ENCODE measurements at places on chromosomes 12 and 14.

GRCh38 chr14:23571701-23572523 is 4.3 kb upstream of the AP1G2 start:
- no peak for DNase-seq

- no peak for DNase-seq
Observed at GRCh38 chr12:104297477-104298113, 5.9 kb upstream of the EID3 start.

DNA sequence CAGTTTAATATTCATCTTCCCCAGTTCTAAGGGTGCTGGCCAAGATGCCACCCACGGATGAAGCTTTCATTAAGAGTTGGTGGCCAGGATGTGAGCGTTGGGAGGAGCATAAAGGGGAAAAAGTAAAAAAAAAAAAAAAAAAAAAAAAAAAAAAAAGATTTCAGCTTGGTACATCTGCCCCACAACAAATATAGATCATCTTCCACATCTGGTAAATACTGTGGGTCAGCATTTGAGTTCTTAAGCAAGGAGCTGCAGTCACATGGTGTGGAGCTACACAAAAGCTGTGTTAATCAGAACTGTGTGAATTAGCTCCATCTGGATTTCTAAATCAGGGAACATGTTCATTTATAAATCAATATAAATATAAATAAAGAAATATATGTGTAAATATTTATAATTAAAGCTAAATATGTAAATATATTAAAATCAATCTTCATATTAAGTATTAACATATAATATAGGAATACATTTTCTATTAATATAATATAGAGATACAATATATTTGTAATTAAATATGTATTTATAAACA is 262.3 kb downstream of the NUAK1 start:
- no peak for DNase-seq

- DNase-seq: no peak
Observed at GRCh38 chr14:96554315-96554910, 52.2 kb downstream of the PAPOLA start.

GRCh38 chr12:104219361-104219892 is 3.8 kb downstream of the TXNRD1 start:
- no peak for DNase-seq

- DNase-seq: no peak
Observed at GRCh38 chr12:131603939-131604795, 106.7 kb upstream of the SFSWAP start.

DNA sequence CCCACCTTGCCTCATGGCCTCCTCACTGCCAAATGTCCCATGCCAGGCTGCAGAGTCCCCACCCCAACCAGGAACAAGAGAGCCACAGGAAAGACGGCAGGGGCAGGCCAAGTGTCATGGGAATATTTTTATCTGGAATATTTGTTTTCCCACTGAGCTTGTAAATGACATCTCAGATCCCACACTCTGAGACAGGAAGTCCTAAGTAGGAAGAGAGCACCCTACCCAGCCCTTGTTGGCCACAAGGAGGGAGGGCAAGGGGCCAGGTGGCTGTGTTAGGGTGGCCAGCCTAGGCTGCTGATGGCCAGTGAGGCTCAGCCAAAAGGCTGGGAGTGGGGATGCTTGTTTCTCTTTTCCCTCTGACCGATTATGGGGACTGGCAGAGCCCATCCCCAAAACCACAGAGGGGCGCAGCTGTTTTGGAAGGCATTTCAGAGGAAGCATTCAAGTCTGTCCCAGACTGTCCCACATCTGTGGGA is 7.7 kb upstream of the MEG3 start:
- no peak for DNase-seq

DNA sequence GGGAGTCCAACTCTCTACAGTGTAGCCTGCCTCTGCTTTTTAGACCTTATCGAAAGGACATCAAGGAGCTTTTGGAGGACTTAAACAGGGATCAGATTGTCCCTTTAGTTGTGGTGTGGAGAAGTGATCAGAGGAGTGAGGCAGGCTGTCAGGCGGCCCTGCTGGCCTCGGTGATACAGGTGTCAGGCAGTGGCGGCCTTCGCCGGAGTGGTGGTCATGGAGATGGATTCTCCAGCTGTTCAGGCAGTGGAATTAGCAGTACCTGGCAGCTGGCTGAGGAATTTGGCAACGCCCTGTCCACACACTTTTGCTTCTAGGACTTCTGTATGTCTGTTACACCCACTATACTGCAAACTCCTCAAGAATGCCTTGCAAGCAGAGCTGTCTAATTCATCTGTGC is 4.2 kb upstream of the CLMN start:
- no peak for DNase-seq

DNA sequence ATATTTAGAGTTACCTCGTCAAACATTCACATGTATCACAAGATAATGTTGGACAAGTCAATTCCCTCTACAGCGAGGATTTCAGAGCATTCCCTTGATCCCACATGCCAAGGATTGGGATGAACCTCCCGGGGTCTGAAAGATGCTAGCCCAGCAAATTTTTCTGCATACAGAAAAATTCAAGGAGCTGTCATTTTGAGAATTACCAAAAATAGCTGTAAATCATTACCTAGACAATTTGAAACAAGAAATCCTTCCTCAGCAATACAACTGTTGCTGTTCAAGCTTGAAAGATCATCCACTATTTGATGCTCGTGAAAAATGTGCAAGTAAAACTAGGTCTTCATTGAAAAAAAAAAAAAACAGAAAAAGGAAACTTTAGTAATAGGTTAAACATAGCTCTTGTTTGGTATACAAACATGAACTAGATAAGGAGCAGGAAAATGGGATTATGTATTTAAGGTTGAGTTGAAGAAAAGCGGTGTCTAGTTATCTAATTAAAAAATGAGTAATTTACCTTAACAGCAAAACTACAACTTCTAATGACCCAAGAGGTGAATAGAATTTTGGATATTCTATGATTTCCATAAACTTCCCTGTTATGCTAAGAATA is 73.1 kb downstream of the NTN4 start:
- no peak for DNase-seq

DNA sequence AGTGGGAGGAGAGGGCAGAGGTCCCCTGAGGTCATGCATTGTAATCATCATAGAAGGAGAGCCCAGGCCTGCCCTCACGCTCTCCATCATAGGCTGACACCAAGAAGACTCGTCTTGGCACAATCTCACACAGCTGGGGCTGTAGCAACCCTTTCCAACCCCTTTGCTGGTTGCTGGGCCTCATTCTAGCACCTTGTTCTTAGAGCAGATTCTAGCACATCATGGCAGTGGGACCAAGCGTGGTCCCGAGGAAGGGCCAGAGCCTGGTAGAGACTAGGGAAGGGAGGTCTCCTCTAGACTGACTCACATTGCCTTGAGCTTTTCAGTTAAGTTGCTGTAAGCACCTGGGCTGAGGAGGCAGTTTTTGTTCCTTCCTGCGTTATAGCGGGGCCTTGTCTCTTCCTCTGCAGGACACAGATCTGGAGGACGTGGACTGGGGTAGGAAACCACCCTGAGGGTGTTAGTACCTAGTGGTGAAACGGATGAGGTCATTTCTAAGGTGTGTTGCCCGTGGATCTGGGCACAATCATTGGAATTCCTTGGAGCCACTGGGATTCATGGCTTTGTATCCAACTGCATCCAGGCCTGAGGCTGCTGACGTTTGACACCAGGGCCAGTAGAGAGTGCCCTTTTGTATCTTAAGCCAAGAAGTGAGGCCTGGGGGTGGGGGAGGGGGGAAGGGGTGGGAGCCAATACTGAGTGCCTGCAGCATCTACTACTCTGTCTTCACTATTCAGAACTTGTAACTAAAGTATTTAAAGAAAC is 19.9 kb downstream of the RPS6KL1 start:
- DNase-seq: no peak

DNA sequence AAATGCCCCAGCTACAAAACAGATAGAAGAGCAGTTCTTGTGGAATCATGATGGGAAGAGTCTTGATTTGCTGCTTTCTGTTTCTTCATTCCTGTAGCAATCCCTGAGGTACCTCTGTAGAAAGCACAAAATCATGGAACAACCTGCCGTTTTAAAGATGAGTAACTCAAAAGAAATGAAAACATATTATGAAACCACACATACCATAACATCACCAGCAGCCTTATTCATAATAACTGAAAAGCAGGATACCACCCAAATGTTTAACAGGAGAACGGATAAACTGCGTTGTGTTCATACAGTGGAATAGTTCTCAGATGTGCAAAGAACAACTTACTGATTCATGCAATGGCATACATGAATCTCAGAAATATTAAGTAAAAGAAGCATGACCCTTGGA is 188.1 kb downstream of the RGS6 start:
- no peak for DNase-seq

- DNase-seq: no peak
Observed at GRCh38 chr12:62847709-62848108, 87.2 kb downstream of the PPM1H start.

DNA sequence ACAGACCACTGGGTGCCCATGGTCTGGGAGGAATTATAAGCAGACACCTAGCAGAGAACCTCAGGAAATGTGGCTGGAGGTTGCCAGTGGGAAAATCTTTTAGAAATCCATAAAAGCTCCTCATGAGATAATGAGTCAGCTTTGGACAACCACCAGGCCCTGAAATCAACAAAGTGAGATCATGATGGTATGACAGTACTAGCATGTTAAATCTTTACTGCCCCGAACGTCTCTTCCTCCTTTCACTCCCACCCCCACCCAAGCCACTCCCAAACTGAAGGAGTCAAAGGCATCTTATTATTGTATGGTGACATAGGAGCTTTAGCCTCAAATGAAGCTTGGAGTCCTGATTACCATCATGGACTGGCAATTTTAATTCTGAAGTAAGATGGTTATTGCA is 240.0 kb downstream of the DIO2 start:
- DNase-seq: no peak

GRCh38 chr12:69519871-69520270 is 49.7 kb downstream of the FRS2 start:
- DNase-seq: no peak

DNA sequence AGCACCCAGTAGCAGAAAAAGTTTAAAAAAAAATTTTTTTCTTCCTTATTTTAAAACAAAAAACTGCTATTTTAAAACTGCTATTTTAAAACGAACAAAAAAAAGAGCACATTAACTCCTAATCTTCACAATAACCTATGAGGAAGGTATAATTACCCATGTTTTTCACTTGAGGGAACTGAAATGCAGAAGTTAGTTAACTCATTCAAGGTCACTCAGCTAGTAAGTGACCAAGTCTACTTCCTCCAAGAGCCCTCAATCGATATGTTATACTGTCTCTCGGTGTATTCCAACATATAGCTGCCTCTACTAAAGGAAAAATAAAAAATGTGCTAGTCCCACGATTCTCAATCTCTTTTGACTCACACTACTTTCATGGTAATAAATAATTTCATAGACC is 7.8 kb downstream of the RPAP3 start:
- DNase-seq: no peak

DNA sequence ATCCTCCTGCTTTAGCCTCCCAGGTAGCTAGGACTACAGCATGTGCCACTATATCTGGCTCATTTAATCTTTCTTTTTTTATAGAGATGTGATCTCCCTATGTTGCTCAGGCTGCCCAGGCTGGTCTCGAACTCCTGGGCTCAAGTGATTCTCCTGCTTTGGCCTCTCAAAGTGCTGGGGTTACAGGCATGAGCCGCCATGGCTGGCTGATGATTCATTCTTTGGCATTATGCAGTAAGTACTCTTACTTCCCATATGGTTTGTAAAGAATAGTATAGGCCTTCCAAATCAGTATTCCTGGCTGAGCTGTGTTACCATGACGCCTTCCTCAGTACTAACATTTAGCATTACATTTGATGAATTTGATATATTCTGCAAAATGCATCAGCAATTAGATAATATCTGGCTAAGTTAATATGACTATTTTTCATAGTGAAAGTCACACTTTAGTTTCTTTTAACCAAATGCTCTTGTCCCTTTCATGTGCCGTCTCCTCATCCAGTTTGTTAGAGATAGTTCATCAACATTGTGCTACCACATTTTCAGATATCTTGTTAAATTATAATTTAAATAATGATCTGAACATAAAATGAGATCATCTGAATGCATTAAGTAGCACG is 3.2 kb upstream of the MIA2 start:
- no peak for DNase-seq

DNA sequence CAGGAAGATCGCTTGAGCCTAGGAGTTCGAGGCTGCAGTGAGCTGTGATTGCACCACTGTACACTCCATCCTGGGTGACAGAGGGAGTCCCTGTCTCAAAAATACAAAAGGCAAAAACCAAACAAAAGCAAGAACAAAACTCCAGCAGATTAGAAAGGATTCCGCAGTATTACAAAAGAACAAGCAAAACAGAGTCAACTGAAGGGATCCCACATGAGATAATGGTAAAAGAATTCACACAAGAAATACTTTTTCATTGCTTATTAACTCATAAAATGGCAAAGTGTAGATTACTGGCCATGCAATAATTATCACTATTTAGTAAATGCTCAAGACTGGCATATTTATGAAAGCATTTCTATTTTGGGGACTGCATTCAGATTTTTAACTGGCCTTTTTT is 35.4 kb downstream of the BEST3 start:
- no peak for DNase-seq

DNA sequence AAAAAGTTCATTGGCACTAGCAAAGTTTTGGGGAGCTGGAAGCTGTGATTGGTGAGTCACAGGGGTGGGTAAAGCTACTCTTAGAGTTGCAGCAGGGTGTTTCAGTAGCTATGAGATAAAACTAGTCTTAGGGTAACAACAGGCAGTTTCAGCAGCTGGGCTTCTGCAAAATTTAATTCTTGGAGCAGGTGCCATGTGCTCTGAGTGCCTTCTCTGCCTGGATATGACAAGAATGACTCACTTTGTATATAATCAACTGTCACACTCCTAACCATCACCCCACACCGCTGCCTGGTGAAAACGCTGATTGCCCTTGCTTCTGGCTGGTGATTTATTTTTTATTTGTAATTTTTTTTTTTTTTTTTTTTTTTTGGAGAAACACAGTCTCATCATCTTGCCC is 10.5 kb upstream of the PLBD2 start:
- DNase-seq: peak; percentile 22

- no peak for DNase-seq
Observed at GRCh38 chr12:120069278-120069677, 47.3 kb downstream of the RAB35 start.

DNA sequence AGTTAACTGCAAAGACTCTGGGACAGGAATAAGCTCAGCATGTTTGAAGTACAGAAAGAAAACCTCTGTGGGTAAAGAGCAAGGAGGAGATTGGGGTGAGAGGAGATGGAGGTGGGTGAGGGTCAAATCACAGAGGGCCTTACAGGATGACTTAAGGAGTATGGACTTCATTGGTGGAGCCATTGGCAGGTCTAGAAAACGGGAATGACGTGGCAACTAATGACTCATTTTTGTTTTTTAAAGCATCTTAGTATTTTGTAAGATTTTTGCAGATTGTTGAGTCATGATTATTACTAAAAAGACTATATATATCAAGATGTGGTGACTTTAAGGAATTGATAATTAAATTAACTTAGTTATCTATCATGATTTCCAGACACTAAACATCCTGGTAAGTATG is 18.5 kb downstream of the UTP20 start:
- no peak for DNase-seq

GRCh38 chr14:49950275-49951228 is 57.7 kb downstream of the ARF6 start:
- no peak for DNase-seq

- DNase-seq: no peak
Observed at GRCh38 chr14:51860825-51861499, 550 bp downstream of the GNG2 start.

- DNase-seq: no peak
Observed at GRCh38 chr12:124939421-124940142, 25.1 kb upstream of the UBC start.

Data from caudate nucleus (tissue), 63 donors.